ENCODE measurements at places on chromosomes 1 and 21.

DNA sequence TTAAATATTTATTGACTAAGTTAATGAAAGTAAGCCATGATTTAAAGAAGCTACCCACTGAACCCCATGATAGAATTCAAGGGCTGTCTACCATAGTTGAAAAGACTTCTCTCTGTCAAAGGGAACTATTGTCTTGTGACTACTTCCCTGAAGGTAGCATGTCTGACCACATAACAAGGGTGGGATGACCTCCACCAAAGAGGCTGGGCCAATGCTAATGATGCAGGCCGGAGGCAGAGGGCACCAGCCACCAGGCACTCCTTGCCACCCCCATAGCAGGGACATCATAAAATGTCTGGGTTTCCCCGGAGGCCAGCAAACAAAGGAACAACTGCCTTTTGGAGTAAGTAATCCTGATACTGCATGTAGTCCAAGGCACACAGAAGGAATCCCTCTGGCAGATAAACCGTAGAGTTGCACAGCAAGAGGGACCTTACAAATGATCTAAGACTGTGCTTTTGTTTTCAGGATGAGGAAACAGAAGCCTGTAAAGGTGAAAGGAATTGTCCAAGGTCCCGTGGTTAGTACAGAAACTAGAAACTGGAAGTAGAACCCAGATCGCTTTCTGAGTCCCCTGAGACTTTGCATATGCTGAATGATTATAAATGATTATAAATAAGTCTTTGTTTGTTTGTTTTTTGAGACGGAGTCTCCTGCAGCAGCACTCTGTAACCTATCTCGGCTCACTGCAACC lies 33.5 kb upstream of the ITPKB start:
- no peak for DNase-seq

- no peak for DNase-seq
Measured at GRCh38 chr1:53431805-53432565, 27.2 kb upstream of the DMRTB1 start.

DNA sequence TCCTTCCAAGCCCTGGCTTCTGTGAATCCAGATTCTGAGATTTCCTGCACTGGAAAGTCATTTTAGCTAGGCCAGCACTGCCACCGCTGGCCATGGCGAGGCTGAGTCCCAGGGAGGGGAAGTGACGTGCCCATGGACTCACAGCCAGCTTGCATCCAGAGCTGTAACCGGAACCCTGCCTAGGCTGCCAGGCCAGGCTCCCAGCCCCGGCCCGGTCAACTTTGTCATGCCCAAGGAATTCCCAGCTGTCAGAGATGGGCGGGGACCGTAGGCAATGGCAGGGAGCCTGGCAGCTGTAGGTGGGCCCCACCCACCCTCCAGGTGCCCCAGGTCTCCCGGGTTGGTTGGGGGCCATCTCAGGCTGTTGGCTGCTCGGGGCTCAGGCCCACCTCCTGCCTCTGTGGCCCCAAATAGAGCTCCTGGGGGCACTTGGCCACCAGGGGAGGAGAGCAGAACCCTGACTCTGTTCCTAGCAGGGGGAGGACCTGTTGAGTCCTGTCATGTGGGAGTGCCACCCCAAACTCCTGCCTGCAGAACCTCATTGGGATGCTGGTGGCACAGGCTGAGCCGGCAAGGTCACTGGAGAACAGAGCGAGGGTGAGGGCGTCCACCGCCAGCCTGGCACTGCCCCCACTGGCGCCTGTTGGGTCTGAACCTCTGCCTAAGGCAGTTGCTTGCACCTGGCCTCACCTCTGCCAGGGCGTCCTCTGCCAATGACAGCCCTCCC lies 57.8 kb downstream of the FOXO6 start:
- DNase-seq = no peak

GRCh38 chr1:32892368-32893197 lies 6.3 kb downstream of the HPCA start:
- peak; percentile 47 for DNase-seq

GRCh38 chr21:35606146-35606545 lies 454.2 kb downstream of the SETD4 start:
- DNase-seq = no peak

DNA sequence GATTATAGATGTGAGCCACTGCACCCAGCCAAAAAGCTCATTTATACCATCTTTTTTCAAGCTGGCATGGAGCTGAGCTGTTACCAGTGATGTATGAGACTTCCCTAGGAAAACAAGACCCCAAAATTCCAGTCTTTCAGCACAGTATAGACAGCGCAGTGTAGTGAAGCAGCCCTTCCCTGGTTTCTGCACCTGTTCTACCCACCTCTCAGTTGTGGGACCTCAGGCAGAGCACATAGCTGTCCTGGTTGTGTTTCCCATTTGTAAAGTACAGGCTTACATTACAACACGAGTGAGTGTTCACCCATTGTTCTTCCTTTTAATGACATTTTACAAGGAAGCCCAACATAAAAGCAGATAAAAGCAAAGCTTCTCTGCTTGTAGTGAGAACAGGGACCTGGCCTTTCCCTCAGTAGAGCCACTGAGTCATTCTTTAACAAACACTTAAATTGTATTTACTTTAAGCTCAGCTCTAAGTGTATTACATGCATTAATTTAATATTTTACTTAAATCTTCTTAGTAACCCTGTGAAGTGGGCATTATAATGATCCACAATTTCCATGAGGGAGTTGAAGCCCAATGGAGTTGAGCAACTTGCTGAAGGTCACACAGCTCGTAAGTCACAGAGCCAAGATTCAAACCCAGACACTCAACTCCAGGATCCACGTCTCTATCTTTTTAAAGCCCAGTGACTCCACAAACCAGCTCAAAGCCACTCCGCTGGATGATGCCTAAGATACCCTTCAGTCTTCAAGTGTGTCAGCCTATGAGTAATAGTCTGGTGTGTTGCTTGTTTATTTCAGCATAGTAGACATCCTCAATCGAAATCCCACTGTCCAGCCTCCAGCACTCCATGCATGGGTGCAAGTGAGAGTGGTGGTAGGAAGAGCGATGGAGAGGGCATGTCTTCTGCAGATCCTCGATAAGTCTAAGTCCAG lies 40.5 kb upstream of the CAPZB start:
- DNase-seq = no peak

- DNase-seq = peak; percentile 11
Measured at GRCh38 chr1:165875171-165875570, 47.8 kb downstream of the UCK2 start.

- no peak for DNase-seq
Measured at GRCh38 chr1:97334454-97334853, 586.4 kb downstream of the DPYD start.

DNA sequence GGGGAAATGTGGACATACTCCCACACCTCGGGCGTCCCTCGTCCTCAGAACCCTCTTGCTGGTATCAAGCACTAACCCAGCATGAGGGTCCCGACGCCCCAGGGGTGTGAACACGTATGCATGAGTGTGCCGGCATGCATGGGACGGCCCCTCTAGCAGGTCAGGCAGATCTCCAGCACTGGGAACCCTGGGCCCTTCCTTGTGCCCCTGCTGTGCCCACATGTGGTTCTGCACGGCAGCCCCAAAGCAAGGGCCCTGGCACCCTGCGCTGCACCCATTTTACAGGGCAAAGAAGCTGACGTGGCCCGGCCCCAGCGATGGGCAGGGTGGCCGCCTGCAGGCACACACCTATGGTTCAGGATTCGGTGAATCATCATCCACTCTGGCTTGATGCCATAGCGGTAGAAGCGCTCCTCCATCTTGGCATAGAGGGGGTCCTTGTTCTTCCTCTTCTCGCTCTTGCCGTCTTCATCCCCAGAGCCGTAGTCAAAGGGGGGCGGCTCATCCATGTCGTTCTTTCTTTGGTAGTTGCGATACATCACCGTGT lies 34.2 kb downstream of the CHD5 start:
- DNase-seq = no peak

GRCh38 chr1:35565742-35566133 lies 7.4 kb upstream of the TFAP2E start:
- DNase-seq = no peak

- DNase-seq = peak; percentile 37
Measured at GRCh38 chr1:155052439-155053395, 1.6 kb downstream of the ADAM15 start.

- no peak for DNase-seq
Measured at GRCh38 chr1:234735916-234736315, 125.9 kb upstream of the IRF2BP2 start.

DNA sequence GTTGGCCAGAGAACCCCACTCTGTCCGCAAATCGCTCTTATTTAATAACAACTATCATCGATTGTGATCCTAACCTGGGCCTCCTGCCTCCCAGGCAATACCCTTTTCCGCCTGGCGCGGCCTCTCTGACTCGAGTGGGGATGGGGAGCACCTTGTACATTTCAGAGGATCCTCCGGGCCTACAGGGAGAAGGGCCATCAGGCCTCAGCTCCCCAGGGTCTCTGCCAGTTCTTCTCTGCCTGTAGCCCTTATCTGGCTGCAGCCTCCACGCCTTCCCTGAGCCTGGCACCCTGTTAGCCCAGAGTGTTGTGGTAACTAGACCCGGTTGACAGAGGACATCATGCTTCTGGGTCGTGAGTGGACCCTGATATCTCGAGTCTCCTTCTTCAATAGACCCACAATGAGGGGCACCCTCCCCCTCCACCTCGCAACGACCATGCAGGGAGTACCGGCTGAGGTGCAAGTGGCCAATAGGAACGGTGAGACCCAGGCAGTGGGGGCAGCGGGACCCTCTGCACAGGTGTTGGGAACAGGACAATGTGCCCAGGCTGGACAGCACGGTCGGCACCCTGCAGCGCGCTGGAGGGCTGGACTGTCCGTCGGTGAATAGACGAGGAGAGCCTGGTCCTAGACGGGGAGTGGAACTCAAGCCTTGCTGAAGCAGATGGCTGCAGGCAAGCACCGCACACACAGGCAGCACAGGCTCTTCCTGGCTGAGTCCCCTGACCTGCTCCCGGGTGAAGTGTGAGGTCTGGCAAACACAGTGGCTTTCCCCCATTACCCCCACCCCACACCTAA lies 7.1 kb upstream of the CRYBG2 start:
- no peak for DNase-seq

DNA sequence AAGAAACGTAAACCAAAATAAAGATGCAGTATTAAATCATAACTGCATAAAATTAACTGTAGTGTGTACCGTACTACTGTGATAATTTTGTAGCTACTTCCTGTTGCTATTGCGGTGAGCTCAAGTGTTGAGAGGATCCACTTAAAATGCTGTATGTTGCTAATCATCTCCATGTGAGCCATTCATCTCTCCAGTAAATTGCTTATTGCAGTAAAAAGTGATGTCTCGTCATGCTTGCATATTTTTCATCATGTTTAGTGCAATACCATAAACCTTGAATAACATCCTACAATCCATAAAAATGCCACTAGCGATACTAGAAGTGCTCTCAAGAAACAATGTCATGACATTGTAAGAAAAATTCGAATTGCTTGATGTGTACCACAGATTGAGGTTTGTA lies 66.3 kb downstream of the RAVER2 start:
- no peak for DNase-seq

DNA sequence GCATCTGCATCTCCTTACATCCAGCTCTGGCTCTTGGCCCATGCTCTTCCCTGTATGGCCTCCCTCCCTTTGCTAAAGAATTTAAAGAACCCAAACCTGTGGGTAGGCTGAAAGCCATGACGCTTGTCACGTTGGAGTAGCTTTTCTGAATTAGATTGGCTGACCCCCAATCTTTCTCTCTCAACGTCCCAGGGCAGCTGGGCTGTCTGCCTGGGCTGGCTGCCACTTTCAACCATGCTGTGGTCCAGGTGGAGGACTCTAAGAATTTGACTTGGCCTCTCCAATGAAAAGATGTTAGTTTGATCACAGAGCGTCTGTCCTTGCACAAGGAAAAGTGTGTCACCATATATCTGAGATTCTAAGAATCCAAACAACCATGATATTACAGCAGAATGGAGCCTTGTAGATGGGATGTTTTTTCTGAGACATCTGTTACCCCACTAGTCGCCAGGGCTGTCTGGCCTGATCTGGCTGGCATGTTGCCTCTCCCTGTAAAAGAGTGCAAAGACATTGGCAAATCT lies 6.5 kb upstream of the IGSF3 start:
- no peak for DNase-seq

DNA sequence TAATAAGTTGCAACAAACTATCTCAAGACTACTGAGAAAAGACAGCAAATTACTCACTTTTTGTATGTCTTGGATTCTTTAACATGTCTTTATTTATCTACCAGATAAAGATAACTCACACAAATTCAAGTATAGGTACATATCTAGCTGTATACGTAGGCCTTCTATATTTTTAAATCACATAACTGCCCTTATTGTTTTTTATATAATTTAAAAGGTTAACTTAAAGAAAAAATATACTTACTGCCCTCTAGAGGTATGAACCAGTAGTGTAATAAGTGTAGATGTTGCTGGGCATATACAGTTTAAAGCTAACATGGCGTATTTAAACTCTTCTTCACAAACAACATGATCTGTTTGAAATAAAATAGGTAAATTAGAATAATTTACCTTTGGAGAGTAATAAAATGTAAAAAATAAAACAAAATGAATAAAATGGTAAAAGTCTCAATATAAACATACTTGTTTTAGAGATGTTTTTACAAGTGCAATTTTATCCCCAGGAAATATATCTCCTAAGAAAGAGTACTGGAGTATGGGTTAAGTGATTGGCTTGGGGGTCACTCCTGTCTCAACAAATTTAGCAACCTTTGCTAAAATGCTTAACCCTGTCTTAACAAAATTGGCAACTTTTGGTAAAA lies 235.2 kb downstream of the KCNT2 start:
- DNase-seq = no peak

- DNase-seq = no peak
Measured at GRCh38 chr1:207058878-207059867, 6.1 kb downstream of the PFKFB2 start.

GRCh38 chr1:64363616-64364015 lies 106.3 kb upstream of the CACHD1 start:
- no peak for DNase-seq

GRCh38 chr1:110570901-110571300 lies 35.3 kb downstream of the KCNA2 start:
- no peak for DNase-seq

DNA sequence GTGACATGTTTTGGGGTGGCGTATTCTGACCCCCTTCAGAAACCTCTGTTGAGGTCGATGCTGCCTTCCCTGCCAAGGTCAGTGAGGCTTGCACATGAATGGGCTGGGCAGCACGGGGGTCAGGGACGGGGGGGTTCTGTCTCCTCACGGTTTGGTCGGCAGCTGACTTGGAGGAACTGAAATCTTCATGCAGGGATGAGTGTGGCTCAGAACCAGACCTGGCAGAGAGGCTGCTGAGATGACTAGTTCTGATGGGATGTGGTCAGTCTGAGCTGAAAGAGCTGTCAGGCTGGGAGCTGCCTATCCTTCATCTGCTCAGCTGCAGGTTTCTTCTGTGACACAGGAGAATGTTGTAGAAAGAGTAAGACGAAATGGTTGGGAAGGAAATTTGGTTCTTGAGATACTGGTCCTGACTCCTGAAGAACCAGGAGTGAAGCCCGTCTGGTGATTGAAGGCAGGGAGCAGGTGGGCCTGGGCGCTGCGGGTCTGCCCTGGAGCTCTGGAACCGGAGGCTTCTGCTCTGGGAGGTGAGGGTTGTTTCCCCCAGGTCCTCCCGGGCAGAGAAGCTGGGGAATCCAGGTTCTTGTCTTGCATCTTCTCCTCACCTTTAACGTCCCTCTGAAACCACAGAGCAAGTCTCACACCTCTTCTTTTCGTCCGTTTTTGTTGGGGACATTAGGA lies 3.3 kb downstream of the SLX9 start:
- DNase-seq = no peak

Measured in activated naive CD4-positive, alpha-beta T cell treated with anti-CD3 and anti-CD28 coated beads for 36 hours (primary cell).